ENCODE measurements at places on chromosomes 6 and 20.

GRCh38 chr6:25483943-25484342, 168.1 kb upstream of the SCGN start:
- DNase-seq: no peak

DNA sequence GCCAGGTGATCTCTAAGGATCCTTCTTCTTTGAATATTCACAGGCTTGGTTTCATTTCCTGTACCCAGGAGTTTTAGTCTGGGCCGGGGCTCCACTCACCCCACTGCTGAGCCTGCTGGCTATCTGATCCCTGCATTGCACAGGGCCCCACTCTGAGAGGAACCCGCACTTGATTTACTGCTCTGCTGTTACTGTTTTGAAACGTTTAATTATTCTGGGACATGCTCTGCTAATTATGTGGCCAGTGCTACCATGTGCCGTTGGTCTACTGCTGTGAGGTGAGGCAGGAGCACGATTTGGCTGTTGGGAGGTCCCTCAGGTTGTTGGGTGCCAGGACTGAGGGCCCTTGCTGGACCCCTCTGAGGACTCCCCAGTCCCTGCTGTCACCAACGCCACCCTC, 108.7 kb upstream of the SIRPA start:
- DNase-seq: no peak

GRCh38 chr6:137715589-137716045, 151.4 kb upstream of the TNFAIP3 start:
- no peak for DNase-seq

DNA sequence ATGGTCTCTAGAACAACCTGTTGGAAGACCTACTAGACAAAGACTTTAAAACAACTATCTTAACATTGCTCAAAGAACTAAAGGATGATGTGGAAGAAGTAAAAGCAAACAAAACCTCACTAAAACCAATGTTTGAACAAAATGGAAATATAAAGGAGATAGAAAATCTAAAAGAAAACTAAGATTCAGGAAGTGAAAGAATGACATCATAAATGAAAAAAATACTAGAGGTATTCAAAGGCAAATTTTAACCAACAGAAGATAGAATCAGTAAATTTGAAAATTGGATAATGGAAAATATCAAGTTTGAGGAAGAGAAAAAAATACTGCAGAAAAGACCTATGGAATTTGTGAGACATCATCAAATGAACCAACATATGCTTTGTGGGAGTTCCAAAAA, 914.1 kb upstream of the GJE1 start:
- no peak for DNase-seq

DNA sequence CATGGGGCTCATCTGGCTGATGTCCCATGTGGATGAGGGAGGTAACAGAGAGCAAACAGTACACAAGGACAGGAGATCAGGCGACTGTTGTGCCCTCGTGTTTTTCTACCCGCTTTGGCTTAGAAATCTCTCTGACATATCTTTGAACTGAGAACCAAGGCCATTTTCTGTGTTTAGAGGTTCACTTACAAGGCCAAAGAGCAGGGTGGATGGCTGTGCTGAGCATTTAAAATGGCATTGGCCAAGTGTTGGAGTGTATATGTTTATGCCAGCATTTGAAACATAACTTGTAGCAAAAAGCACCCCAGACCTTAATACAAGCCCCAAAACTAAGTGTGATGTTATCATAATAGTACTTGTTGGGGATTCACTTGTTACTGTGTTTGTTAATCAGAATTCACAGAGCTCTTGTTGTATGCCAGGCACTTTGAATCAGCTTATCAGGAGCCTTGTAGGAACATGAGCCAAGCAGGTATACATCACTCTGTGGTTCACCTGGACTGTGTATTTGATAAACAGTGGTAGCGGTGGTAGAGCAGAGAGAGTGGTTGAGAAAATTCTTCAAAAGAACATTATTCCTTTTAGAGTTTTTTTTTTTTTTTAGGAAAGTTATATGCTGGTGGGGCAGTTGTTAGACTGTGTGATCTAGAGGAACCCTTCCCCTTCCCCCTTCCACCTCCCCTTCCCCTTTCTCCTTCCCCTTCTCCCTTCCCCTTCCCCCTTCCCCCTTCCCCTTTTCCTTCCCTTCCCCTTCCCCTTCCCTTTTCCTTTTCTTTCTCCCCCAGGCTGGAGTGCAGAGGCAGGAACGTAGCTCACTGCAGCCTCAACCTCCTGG, 71.3 kb downstream of the ATRN start:
- no peak for DNase-seq

DNA sequence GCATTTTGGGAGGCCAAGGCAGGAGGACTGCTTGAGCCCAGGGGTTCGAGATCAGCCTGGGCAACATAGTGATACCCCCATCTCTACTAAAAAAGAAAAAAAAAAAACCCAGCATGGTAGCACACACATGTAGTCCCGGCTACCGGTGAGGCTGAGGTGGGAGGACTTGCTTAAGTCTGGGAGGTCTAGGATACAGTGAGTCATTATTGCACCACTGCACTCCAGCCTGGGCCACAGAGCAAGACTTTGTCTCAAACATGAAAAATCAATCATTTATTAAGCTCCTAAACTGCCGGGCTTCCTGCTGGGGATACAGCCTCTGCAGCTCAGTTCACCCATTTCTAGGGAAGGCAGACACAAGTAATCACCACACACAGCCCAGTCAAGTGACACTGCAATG, 7.3 kb upstream of the USP45 start:
- DNase-seq: no peak

GRCh38 chr20:33791959-33792597, 19.1 kb upstream of the CHMP4B start:
- no peak for DNase-seq

- DNase-seq: no peak
These were observed 52.7 kb downstream of the GNAS start for GRCh38 chr20:58905236-58905635.

DNA sequence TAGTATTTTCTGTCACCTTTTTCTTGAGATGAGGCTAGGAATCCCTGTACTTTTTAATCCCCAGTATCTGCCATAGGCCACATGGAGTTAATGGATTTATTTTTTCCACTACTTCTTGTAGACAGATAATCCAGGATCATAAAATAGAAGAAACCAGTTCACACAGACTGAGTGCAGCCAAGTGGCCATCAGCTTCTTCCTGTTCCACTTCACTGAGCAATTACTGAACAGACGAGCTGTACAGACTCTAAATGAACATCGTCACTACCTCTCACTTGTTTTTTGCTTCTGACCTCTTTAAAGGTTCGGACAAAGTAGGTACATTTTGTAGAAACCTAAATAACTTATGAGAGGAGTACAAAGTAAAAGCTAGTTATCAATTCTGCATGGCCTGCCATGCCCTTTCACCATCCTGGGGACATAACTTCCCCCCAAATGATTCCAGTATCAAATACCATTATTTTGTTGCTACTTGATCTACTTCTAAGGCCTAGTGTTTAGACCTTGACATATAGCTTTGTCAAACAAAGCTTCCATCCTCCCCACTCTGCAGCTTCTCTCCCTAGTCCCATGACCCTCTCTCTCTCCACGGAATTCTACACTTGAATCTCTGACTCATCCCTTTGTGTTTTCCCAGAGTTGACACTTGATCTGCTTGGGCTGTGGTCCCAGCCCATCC, 34.4 kb upstream of the ARHGAP18 start:
- DNase-seq: no peak

DNA sequence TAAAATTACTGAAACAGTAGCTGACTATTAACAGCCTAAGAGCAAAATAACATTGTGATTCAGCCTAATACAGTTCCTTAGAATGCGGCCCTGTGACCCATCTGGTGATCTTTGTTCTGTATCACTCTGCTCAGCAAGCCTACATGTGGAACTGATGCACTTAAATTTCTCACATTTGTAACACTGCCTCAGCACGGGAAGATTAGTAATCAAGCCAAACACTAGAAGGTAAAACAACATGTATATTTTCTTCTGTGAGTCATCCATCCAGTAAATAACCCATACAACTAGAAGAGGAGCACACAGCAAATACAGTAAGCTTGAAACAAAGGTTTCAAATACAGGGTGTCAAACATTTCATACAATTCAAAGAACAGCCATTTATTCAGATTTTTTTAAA, 189.7 kb upstream of the NOX3 start:
- no peak for DNase-seq

DNA sequence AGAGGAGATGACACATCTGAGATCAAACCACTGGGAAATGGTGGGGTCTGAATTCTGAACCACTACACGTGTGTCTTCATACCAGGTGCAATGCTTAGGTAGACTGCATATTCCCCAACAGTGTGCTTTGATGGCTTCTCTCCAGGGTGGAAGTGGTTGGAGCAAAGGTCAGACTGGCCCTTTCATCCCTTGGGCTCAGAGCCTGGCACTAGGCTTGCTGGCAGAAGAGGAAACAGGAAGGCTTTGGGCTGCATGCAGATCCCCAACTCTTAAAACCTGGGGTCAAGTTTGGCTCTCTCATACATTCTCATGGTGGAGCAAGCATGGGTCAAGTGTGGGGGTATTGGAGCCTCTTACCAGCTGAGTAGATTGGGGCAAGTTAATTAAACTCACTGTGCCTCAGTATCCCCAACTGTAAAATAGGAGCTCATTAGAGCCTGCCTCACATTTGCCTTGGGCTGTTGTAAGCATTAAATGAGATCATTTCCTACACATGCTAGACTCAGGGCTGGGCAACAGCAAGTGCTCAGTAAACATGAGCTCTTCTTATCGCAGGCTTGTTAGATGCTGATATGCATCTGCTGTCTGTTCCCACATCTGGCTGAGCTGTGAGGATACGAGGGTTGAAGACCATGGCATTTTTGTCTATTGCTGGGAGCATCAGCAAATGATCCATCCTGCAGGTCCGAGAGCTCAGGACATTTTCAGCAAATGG, 51.6 kb upstream of the FAM83D start:
- no peak for DNase-seq

- DNase-seq: no peak
These were observed 15.0 kb upstream of the RSPO3 start for GRCh38 chr6:127103482-127103881.

- no peak for DNase-seq
These were observed 206.6 kb downstream of the DLL1 start for GRCh38 chr6:170084166-170084730.

DNA sequence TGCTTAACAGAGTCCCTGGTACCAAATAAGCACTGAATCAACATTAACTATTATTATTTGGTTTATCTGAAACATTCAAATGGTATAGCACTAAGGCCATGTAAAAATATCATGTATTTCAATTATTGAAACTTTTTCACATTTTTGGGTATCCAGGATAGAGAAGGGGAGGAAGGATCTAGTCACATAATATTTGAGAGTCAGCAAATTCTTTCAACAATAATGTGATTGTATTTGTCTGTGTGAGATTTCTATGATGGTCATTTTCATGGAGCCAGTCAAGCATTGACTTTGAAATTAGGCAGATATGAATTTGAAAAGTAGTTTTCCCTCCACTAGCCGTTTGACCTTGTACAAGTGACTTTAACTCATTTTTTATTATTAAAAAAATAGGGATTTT, 67.9 kb downstream of the LAMA2 start:
- DNase-seq: no peak

GRCh38 chr6:136499370-136499769, 50.9 kb downstream of the MAP7 start:
- no peak for DNase-seq

DNA sequence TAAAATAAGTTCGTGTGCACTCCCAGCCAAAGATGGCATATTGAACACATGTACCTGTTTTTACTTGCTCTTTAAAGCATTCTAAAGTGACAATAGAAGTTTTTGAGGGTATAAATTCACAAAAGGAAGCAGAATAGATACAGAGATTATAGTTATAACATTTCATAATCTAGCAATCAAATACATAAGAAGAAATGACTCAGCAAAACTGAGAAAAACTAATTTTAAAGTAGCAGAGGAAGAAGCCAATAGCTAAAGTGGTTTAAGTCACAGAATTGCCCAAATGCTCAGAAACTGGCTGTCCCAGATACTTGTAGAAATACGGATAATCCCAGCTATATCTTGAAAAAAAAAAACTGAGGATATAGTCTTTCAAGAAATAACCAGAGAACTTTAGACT, 49.2 kb upstream of the TBC1D32 start:
- DNase-seq: no peak

Measured in GF-D8 (cell line).